ENCODE measurements at places on chromosomes 7 and 10.

GRCh38 chr10:69068549-69068948, 19.4 kb upstream of the SRGN start:
- DNase-seq: no peak

DNA sequence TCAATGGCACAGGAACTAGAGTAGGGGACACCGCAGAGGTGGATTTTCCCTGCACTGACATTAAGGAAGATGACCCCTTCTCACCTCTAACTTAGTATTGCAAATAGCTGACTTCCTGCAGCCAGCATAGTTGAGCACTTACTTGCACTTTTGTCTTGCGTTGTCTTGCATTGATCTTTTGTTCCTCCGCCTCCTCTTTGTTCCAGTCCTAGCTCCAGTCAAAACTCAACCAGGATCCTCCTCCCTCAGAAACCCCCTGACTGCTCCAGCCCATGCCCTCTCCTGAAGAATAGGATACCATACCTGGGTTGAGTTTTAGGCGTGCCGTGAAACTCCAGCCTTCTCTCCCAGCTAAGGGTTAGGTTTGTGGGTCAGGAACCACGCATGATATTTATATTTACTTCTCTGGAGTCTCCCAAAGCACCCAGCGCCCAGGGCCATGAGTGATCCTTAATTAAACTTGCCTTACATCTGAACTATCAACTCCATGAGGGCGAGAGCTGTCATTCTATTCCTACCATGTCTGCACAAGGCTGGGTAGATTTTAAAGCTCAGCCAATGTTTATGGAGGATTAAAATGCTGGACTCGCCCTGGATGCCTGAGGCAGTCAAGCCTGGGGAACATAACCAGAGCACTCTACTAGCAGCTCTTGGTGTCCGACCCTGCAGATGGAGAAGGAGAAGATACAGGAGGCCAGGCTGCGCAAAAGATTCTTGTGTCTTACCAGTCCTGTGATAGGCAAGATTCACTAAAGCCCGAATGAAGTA, 14.1 kb downstream of the ZNF467 start:
- no peak for DNase-seq

- no peak for DNase-seq
Observed at GRCh38 chr7:139169816-139170215, 60.3 kb upstream of the ZC3HAV1 start.

GRCh38 chr10:93821051-93821772, 63.5 kb downstream of the LGI1 start:
- DNase-seq: no peak

DNA sequence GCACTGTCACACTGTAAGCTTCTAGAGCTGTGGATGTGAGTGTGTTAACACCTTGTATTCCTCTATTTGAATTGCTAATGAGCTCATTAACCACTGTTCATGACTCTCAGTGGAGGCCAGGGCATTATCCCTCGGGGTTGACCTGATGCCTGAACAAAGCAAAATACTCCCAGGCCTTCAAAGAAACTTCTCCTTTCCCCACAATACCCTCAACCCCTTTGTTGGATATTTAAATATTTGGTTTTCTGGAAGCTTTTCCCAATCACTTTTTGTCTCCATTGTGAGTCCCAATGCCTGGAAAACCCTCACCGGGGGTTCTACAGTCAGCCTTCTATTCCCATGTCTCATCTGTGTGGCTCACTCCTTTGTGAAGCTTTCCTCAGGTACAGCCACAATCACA, 780.1 kb downstream of the PHTF2 start:
- no peak for DNase-seq

DNA sequence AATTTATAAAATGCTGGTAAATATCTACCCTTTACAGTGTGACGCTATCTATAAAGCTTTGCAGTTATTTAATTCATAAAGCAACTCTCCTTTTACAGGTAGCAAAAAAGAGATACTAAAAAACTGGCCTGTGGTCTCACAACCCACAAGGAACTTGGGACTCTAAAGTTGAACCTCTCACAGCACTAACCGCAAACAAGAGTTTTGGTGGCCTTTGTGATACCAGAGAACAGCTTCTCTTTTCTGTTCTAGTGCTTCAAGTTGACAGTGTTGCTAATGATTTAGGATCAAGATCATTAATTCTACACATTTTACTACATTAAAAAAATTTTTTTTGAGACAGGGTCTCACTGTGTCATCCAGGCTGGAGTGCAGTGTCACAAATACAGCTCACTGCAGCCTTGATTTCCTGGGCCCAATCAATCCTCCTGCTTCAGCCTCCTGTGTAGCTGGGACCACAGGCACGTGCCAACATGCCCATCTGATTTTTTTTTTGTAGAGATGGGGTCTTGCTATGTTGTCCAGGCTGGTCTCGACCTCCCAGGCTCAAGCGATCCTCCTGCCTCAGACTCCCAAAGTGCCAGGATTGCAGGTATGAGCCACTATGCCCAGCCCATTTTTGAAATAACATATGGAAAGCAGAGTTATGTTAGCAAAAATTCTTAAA, 56.0 kb upstream of the ST8SIA6 start:
- DNase-seq: no peak

DNA sequence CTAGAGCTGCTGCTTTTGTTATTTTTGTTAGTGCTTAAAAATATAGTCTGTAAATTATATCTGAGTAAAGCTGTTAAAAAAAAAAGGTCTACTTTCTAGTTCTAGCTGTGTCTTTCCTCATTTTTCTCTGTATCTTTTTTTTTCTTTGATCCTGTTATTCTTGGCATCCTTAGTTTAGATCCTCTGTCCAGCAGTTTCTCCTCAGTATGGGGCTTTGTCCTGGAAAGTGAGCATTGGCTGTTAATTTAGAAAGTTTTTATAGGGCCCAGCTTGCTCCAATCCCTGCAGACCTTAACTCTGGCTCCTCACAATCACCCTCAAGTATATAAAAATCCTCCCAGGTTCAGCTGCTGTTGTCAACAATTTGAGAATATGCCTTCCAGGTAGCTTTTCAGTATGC, 23.5 kb downstream of the DDX50 start:
- DNase-seq: no peak
